Activated CD4-positive, alpha-beta T cell treated with anti-CD3 and anti-CD28 coated beads for 4 hours (primary cell): ENCODE measurements at places on chromosomes 4 and X.

DNA sequence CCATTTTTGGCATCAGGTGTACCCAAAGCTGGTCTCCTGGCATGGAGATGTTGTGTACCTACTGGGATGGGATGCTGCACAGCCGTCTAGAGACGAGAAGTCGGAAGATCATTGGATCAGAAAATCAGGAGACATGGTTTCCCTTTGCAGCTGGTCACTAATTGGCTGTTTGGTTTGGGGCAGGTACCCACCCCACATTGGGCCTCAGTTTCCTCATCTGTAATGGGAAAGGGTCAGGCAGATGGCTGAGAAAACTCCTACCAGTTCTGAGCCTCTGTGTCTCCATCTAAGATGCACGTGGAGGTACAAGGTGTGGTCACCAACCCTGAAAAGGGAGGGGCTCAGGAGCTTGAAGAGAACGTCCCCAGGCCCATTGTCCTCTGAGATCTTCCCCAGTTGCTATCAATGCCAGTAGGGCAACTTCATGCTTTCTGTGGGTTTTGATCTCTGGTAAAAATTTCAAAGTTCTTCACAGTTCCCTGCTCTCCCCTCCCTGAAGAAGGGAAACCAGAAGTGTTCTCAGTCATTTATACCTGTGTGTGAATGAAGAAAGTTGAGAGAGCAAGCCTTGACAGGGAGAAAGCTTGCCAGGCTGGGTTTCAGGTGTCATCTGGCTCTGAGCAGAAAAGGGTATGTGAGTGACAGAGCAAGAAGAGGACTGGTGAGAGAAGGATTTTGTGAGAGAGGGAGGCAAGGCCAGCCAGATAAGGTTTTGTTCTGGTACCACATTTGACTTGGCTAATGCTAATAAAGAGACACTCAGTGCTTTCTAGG, 15.1 kb downstream of the TSC22D3 start:
- DNase-seq, result no peak

- no peak for DNase-seq
These were observed 13.1 kb upstream of the ART3 start for GRCh38 chr4:76061421-76061820.

- no peak for DNase-seq
These were observed 1.2 kb downstream of the TMSB4X start for GRCh38 chrX:12975991-12976558.

DNA sequence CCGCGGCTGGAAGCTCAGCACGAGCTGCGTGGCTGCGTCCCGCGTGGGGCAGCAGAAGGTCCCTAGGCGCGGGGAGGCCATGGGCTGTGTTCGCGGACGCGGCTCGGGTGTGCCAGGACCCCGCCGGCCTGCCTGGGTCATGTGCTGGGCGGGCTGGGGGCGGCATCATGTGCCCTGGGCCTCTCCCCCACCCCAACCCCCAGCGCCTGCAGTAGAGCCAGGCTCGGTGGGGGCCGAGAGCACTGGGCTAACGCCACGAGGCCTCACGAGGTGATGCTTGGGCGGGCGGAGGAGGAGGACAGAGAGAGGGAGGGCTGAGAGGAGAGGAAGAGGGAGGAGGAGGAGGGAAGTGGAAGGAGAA, at the start of gene GPR143:
Gene GPR143, minus strand, starts transcription at position 111 of the 361 bp plus-strand sequence. Its CDS starts 30 bp downstream, at position 81.
- DNase-seq, result no peak

- DNase-seq, result no peak
These were observed 110.6 kb downstream of the ASMT start for GRCh38 chrX:1725472-1725871.

GRCh38 chr4:128228845-128229795, 58.5 kb downstream of the PGRMC2 start:
- DNase-seq, result no peak

DNA sequence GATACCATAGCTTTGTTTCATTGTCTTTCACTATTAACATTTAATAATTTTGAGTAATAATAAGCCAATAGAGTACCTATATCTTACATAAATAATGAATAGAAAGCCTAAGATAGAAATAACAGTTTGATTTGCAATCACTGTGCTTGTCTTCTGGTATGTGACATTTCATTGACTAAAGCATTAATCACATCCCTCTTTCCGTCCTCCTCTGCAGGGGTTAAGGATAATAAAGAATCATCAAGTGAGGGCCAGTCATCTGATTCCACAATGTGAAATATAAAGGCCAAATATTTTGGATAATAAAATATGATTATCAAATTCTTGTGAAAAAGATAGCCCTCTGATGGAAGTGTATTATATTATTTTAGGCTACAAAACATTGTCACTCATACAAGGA, 2073.4 kb downstream of the ARAP2 start:
- DNase-seq, result no peak

DNA sequence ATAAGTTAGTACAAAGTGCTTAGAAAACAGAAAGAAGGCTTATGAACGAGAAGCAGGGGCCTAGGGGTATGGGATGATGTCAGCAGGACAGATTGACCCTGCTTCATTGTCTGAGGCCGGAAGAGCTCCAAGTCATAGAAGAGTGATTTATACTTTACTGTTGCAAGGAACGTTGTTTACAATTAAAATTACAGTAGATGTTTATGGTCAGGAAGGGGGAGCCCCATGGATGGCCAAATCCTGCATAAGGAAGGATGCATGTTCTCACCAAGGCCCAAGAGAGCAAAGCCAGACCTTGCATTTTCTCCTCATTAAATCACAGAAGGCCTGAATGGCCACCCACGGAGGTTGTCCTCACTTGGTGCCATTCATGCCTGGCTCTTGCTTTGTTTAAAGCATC, 115.3 kb downstream of the LDB2 start:
- DNase-seq, result no peak

- DNase-seq, result peak; percentile 29
These were observed 78.1 kb upstream of the PAGE3 start for GRCh38 chrX:55342533-55343501.

DNA sequence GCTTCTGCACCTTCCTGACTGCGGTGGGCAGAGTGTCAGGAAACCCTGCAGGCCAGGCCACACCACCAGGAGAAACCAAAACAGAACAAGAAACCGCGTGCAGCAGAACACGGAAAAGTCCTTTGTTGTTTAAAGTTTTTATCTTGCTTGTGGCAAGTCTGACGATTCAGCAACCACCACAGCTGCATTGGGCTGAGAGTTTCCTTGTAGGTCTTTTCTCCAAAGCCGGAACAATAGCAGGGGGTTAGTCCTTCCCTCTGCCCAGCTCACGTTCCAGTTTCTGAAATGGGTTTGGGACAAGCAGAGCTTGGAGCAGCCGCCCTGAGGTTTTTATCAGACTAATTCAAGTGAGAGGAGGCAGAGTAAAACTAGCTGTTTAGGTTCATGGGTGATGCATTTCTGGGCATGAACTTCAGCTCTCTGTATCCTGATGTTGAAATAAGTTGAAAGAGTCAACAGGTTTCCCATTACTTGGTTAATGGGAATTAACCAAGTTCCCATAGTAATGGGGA, 216.9 kb downstream of the PTTG2 start:
- peak; percentile 40 for DNase-seq
